ENCODE measurements at places on chromosomes 2 and 18.

GRCh38 chr2:221502270-221503010 lies 69.7 kb downstream of the EPHA4 start:
- DNase-seq = no peak

- no peak for DNase-seq
Measured at GRCh38 chr18:49447810-49448745, 12.4 kb downstream of the DYM start.

DNA sequence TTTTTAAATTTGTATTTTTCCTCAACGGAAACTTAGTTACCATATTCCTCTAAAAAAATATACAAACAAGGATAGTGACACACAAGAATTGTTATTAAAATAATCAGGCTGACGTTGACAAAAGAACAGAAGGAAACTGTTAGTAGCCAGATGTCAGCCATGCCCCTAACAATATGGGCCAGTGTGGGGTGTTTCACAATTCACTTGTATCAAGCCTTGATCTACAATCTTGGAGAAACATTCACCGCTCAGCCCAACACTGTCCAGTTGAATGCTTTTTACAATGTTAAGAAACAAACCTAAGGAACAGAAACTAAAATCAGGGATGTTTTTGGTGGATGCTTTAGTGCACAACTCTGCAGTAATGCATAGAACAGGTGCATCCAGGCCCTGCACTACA lies 44.6 kb downstream of the TMEFF2 start:
- DNase-seq = no peak

DNA sequence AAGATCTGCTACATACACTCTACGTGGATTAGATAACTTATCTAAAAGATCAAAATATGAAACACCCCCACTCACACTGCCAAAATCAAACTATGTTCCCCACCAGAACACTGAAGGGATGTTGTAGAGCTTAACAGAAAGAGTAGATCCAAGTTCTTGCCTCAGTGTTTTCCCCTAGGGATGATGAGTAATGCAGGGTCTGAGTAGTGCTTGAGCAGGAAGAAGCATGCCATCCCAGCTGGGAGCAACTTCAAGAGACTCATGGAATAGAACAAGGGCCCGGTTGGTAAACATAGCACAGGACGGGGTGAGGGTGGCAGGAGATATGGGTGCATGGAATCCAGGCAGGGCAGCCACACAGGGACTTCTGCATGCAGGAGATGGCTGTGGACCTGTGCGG lies 74.3 kb downstream of the SNTG2 start:
- DNase-seq = no peak

- no peak for DNase-seq
Measured at GRCh38 chr2:230790981-230791380, 73.8 kb upstream of the ITM2C start.

DNA sequence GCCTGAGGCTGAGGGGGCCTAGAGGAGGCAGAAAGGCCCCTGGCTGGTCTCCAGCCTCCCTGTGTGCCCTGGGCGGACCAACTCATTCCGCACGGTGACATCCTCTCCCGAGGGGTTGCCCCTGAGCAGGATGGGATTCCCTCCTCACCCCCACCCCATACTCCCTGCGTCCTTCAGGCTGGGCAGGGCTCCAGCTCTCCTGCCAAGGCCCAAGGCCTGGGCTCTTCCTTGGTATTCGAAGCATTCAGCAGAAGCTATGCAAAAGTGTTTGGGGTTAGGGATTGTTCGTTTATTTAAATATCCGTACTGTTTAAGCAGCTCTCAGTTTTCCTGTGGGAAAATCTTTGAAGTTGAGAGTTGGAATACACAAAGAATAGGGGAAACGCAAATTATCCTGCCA lies 113.1 kb upstream of the RAB12 start:
- no peak for DNase-seq

DNA sequence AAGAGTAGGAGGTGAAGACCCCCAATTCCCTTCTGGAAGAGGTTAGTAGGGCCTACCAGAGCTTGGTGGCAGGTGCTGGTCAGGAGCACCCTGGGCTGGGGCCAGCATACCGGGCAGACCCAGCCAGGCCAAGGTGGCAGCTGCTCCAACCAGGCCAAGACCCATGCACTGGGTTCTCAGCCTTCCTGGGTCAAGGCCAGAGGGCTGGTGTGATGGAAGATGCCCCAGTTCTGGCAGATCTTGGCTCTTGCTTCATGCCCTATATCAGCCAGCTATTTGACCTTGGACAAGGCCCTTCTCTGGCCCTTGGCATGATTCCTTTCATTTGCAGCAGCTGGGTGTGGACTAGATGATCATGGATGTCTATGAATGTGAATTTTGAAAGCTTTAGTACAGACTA lies 57.7 kb downstream of the PRKCE start:
- DNase-seq = no peak

GRCh38 chr18:14768241-14768640 lies 20.3 kb downstream of the ANKRD30B start:
- DNase-seq = no peak

GRCh38 chr2:68366083-68366560 lies 1.0 kb downstream of the PLEK start:
- DNase-seq = no peak
